Fibroblast of upper back skin (primary cell): ENCODE measurements at places on chromosomes 2 and 18.

- DNase-seq = peak; percentile 42
Measured at GRCh38 chr2:43495727-43496126, 100.1 kb downstream of the THADA start.

DNA sequence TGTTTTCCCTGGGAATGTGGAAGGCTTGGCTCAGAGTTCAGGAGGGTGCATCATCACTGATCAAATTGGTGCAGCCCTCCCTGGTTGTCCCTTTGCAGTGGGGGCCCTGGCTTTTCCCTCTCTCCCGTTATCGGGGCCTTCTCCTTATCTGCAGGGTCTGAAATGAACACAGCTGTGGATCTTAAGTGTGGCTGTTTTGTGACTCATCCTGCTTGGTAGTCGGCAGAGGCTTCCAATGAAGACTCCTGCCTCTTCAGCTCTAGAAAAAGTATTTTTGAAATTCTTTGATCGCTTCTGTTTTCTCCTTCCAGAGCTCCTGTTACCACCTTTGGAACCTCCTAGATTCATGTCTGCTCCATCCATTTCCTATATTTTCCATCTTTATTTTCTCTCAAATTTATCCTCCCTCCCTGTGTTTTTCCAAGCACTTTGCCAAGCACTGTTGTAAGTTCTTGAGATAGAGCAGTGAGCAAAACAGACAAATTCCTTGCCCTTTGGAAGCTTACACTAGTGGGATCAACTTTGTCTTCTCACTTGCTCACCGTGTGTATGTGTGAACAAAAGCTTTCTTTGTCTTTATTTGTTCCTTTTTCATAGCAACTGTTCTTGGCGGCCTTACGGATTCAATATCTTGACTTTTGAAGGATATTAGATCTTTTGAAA, 45.7 kb downstream of the RALB start:
- peak; percentile 58 for DNase-seq

DNA sequence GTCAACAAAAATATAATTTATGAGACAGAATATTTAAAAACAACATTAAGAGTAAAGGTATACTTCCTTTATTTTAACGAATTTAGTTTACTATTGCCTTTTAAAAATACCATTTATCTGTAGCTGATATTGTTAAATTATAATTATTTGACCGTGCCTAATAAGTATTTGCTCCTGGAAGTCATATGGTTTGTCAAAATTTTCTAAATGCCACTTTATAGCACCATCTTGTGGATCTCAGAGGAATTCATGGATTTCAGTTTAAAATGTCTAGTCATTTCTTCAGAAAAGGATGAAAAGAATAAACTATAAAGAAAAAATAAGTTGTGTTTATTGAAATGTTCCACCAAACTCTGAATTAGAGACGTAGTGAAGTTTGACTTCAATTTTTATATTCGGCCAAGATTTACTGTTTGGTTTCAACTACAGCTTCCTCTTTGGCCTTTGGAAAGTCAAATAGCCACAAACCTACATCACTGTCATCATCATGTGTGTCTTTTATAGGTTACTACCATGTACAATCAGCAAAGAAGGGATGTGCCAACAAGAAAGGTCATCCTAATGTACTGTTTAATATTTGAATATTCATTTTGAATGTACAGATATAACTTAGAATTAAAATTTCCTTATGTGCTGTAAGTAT, 10.3 kb upstream of the FTCDNL1 start:
- DNase-seq = peak; percentile 11

DNA sequence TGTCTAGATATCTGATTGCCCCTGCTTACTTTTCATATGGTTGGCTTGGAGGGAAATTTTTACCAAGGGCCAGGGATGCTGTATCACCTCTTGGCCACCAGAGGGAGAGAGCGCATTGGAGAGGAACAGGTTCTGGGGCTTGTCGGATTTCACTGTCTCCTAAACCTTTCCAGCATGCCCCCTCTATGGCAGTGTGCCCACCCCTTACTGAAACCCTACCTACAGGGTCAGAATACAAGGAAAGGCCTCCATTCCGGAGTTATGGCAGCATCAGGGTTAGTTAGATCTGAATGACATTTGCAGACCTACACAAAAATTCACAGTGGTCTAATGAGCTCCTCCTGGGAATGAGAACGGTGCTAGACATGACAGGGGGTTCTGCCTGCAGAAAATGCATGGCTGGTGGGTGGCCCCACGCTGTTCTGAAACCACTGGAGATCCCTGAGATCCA, 5.8 kb downstream of the SLC14A2 start:
- peak; percentile 55 for DNase-seq

- no peak for DNase-seq
Measured at GRCh38 chr2:98212092-98213000, 125.4 kb downstream of the VWA3B start.

DNA sequence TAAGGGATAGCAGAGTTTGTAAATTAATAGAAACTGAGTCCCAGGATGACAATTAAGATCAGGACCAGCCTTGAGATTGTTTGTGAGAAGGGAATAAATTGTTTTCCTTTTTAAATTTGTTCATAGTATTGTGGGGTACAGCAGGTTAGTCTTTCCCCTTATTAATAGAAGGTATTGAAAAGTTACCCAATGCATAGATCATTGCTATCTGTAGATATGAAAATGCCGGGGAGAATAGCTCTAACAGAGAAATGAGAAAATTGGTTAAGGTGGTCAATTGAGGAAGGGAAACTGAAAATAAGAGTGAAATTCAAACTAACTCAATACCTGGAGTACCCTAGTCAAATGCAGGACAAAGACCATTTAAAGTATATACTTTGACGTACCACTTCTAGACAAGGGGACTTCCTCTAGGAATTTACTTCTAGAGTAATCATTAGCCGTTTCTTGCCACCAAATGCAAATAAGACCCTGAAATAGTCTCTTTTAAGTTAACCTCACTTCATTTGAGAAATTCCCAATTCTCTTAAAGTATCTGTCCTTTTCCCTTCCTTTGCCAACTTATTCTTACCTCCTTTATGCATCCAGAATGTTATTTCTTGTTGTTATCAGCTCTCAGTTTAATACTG, 1224.4 kb upstream of the LRRTM1 start:
- DNase-seq = no peak

DNA sequence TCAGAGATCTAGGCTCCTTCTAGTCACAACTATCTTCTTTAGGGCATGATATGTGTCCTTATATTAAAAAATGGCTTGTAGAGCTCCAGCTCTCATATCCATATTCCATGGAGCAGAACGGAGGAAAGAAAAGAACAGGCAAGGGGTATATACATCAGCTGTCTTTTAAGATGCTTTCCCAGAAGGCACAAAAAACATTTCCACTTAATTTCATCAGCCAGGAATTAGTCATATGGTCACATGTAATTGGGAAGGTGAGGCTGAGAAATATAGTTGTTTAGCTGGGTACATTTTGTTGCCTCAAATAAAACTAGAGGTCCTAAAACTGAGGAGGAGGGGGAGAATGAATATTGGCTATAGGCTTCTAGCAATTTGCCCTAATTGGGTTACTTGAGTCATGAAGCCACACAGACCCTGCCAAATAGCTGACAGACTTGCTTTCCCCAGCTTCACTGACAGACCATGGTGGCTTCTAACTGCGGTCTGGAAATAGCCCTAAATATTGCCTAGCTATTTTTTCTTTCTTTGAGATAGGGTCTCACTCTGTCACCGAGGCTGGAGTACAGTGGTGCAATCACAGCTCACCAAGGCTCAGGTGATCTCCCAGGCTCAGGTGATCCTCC, 20.0 kb downstream of the MAIP1 start:
- peak; percentile 84 for DNase-seq

DNA sequence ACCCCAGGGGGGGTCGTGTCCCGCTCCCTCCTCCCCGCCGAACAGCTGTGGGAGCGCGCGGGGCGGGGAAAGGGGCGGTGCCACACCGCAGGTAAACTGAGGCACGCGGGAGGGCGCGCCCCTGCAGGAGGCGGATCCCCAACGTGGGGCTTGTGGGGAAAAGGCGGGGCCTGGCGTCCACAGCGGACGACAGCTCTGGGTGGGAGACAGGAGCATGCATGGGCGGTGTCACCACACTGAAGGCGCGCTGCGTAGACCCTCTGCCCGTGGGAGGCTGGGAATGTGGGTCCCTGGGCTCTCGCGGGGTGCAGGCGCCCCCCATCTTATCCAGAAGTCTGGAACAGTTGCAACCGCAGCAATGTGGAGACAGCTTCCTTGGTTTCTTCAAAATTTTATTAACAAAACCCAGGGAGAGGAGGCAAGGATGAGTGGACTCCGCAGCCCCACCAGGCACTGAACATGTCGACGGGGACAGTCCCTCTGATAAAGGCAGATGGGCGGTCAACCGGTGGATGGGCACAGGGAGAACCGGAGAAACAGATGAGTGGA, 723 bp upstream of the MBD1 start:
- DNase-seq = no peak

- peak; percentile 22 for DNase-seq
Measured at GRCh38 chr2:241049739-241050623, 51.6 kb downstream of the SNED1 start.

DNA sequence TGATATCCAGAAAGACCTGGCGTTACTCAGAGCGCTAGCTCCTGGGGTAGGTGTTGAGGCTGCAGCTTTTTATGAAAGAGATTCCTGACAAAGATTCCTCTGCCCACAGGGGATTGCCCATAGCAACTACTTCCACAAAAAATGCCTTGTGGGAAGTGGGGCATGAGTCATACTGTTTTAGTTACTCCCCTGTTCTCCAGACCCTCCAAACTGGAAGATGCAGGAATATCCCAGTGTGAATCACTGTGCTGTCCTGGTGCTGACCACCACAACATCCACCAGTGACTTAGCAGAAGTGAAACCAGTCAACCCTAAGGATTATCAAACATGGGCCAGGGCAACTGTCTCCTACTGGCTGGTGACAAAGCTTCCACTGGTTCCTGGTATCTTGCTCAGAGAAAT, 61.8 kb downstream of the CDH2 start:
- DNase-seq = peak; percentile 96

- DNase-seq = no peak
Measured at GRCh38 chr2:101232770-101233169, 19.9 kb upstream of the CNOT11 start.

- DNase-seq = no peak
Measured at GRCh38 chr2:216554755-216555154, 56.1 kb downstream of the RPL37A start.

GRCh38 chr2:238714038-238714528, 133.8 kb upstream of the TWIST2 start:
- DNase-seq = no peak

DNA sequence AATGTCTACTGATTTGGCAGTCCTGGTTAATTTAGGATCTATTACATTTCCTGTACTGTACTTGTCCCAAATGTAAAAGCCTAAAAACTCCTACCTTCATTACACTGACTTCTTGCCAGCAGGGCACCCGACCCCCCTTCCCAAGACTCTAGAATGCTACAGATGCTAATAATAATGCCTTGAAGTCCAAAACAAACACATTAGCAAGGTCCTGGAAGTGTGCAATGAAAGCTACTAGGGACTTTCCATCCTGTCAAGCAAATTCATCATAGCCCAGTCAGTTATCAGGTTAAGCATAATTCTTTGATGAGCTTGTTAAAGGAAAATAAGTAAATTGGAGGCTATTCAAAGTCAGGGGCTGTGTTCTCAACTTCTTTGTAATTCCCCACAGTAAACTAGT, 115.3 kb upstream of the RBBP8 start:
- no peak for DNase-seq
